ENCODE measurements at places on chromosomes 12 and 14.

GRCh38 chr12:41277100-41277945 lies 89.2 kb downstream of the PDZRN4 start:
- peak; percentile 70 for DNase-seq

GRCh38 chr14:37641117-37641516 lies 45.7 kb downstream of the TTC6 start:
- DNase-seq: no peak

GRCh38 chr14:69760810-69761209 lies 6.1 kb upstream of the SRSF5 start:
- DNase-seq: no peak

GRCh38 chr14:35539969-35540368 lies 6.0 kb downstream of the INSM2 start:
- no peak for DNase-seq

DNA sequence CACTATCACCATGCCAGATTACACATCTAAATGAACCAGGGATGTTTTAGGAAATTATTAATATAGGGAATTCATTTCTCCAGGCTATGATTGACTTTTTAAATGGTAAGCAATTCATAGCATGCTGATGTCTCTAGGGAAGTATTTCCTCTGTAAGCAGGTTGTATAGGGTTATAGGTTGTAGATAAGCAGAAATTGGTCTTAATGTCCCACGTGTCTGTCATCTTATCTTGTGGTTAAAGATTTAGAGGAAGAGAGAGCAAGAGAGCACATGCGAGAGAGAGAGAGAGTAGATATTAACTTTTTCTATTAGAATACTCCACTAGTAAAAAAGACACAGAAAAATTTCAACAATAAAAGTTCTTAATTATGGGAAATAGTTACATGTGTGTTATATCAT lies 32.6 kb downstream of the TRHDE start:
- DNase-seq: no peak

DNA sequence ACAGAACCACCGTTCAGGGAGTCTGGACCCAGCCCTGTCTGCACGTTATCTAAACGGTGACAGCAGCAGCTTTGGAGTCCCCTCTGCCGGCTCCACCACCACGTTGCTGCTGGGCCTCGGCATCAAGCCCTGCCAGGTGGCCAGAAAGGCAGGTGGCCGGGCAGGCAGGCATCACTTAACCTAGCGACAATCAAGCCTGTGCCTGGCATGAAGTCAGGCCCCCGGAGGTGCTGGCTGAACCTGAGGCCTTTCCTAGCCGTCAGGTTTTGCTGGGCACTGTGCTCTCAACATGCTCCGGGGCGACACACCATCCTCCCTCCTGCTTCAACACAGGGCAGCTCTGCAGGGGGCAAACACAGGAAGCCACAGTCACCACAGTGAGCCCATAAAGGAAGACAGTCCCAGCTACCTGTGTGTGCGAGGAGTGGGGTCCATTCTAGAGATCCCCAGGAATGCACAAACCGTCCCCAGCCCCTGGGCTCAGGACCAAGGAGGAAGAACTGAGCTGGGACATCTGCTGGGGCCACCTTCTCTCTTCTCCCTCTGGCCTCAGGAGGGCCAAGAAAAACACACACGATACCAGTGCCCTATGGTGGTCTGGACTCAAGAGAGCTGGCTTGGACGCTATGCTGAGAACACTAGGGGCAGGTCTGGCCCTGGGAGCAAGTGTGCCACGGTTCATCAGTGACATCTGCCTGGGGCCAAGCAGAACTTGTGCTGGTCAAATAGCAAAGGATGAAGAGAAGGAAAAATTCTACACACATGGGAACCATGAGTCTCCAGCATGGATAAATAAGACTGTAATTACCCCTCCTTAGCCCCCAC lies 44.7 kb downstream of the CCDC88C start:
- no peak for DNase-seq
